ENCODE measurements at places on chromosomes 2 and 18.

- no peak for DNase-seq
These were observed 5.5 kb upstream of the SMARCAL1 start for GRCh38 chr2:216406826-216407225.

- no peak for DNase-seq
These were observed 581.2 kb upstream of the SLC8A1 start for GRCh38 chr2:41033127-41033526.

DNA sequence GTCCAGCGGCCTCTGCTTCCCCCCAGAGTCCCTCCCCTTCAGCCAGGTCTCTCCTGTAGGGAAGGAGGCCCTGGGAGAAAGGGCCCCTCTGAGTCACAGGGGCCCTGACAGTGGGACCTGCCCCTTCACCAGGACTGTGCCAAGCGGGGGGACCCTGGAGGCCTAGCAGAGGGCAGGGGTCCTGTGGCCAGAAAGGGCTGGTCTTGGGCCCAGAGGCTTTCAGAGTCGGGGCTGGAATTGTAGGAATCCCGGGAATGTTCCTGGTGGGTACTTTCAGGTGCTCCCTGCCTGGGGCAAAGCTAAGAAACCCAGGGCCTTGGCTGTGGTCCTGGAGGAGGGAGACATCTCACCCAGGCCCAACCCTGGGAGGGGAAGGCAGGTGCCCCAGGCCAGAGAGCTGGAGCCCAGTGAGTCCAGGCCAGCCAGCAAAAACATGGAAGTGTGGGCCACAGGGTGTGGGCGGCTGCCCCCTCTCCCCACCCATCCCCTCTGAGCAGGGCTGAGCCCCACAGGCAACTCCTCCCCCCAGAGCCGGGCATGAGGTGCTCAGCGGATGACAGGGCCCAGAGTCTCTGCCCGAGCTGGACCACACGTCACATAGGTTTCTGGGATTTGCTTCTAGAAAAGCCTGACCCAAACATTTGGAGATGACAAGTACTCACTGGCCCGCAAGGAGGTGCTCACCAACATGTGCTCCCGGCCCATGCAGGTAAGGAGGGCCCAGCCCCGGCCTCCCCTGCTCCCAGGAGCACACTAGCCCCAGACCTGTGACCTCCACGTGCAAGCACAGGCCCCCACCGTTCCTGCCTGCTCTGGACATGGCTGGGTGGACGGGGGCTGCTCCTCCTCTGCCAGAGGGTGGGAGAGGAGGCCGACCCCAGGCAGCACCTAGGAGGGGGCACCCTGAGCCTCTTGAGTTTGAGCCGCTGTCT is 48.2 kb upstream of the ALPP start:
- no peak for DNase-seq

- no peak for DNase-seq
These were observed 36.1 kb downstream of the TFCP2L1 start for GRCh38 chr2:121248766-121249343.
